Activated T-cell treated with anti-CD3 and anti-CD28 coated beads, Interleukin-2, amount 50 U/mL, for 24 hours (primary cell): ENCODE measurements at places on chromosomes 6 and 20.

GRCh38 chr6:228881-229651, 63.2 kb upstream of the DUSP22 start:
- DNase-seq = no peak

DNA sequence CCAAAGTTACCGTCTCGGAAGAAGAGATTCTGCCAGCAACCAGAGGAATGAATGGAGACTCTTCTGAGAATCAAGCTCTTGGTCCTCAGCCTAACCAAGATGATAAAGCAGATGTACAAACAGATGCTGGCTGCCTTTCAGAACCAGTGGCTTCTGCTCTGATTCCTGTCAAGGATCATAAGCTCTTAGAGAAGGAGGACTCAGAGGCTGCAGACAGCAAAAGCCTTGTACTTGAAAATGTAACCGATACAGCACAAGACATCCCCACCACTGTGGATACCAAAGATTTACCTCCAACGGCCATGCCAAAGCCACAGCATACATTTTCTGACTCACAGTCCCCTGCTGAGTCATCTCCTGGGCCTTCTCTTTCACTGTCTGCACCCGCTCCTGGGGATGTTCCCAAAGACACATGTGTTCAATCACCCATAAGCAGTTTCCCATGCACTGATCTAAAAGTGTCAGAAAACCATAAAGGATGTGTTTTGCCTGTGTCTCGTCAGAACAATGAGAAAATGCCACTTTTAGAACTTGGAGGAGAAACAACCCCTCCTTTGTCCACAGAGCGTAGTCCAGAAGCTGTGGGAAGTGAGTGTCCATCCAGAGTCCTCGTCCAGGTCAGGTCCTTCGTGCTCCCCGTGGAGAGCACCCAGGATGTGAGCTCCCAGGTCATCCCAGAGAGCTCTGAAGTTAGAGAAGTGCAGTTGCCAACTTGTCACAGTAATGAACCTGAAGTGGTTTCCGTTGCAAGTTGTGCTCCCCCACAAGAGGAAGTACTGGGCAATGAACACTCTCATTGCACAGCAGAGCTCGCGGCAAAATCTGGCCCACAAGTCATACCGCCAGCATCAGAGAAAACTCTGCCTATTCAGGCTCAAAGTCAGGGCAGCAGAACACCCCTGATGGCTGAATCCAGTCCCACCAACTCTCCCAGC, 109.6 kb downstream of the RTN4IP1 start:
- peak; percentile 75 for DNase-seq

DNA sequence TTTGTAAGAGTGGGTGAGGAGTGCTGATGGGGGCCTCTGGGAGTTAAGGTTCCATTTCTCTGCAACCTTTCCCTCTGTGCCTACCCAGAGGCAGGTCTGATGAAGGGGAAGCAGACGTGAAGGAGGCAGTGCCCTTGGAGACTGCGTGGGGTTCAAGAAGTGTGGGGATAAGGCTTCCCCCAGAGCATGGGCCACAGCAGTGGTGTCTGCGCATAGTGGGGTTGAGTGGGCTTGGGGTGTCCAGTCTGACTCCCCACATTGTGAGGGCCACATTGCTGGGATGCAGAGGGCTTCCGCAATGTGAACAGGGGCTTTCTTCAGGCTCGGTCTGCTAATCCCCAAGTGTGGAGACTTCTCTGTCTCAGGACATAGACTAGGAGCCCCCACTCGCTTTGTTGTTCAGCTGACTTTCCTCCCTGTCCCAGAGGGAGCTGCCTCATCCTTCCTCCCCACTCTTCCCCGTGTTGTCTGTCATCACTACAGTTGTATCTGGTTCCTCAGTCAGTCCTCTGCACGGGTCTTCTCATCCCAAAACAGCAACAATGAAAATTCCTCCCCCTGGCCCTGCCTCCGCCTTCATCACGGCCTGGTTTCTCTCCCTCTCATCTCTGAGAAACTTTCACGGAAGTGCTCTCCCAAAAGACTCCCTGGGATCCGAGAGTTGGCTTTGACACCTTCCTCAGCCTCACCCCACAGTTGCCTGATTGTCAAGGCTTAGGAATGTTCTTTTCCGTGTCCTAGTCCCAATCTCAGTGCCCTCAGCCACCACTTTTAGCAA, 2.8 kb downstream of the EBF4 start:
- peak; percentile 21 for DNase-seq

DNA sequence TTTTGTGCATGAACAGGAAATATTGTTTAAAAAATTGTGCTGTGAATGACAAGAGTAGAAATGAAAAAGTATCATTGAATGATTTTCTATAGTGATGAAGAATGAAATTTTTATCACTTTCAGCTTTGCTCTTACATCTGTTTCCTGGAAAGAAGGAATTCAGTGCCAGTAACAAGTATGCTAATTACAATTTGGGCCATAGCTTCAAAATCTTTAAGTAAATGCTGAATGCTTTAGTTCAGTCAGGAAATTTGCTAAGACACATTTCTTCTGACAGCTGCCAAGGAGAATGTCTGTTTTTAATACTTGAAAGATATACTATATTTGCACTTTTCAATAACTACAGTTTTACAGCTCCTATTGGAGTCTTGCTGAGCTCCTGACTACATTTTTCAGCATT, 203.7 kb upstream of the RSPO3 start:
- DNase-seq = no peak

GRCh38 chr6:88785478-88785877, 177.9 kb downstream of the RNGTT start:
- DNase-seq = no peak
